ENCODE measurements at places on chromosomes 12 and 14.

GRCh38 chr14:91796617-91797347 is 64.9 kb upstream of the CATSPERB start:
- no peak for DNase-seq

GRCh38 chr12:94286583-94287244 is 138.3 kb downstream of the PLXNC1 start:
- no peak for DNase-seq

DNA sequence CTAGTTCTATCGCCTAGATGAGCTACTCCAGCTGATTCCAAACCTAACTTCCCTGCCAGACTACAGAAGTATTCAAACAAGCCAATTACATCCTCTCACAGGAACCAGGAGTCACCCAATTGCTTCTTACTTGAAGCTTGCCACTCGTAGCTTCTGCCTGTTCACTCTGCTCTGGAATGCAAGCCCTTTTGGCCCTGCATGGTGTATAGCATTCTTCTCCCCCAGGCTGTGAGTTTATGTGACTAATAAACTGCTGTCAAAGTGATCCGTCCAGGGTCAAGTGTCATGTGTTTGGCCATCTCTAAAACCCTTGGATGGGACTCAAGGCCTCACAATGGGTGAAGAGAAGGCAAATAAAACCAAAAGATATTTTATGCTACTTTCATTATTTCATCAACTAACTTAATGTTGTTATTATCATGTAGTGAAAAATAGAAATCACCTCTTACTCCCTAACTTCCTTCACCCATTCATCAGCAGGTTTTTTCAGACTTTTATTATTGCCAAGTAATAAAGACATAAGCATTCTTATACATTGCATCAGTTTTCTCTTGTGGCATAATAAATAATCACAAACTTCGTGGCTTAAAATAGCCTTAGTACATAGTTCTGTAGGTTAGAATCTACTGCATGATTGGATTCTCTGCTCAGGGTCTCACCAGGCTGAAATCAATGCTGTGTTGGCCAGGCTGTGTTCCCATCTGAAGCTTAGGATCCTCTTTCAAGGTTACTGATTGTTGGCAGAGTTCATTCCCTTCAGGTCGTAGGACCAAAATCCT is 1981.7 kb upstream of the FLRT2 start:
- DNase-seq, result no peak

DNA sequence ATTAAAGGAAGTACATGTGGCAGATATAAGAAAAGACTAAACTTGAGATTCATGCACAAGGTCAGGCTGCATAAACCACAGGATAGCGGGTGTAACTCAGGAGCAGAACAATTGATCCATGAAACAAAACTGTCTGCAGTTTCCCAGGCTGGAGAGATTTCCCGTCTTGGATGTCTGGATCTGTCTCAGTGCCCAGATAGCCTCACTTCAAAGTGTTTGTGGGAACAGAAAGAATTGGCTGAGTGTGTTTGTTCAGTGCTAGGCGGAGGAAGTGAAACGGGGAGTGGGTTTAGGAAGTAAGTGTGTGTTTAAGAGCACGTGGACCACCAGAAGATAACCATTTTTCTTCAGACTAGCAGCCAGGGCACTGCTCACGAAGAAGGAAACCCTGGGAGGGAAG is 1.4 kb upstream of the RNASE10 start:
- no peak for DNase-seq

GRCh38 chr14:105474483-105475268 is at the start of gene CRIP2:
TSS of gene CRIP2 (plus strand) at chr14:105474821. CDS start at chr14:105474863, 42 bp downstream.
- peak; percentile 84 for DNase-seq

- no peak for DNase-seq
These were observed 92.1 kb downstream of the ETV6 start for GRCh38 chr12:11741434-11742092.

GRCh38 chr14:24255931-24256711 is 6.9 kb downstream of the TGM1 start:
- DNase-seq, result no peak

- no peak for DNase-seq
These were observed 3.6 kb downstream of the SPRING1 start for GRCh38 chr12:116734156-116734768.

DNA sequence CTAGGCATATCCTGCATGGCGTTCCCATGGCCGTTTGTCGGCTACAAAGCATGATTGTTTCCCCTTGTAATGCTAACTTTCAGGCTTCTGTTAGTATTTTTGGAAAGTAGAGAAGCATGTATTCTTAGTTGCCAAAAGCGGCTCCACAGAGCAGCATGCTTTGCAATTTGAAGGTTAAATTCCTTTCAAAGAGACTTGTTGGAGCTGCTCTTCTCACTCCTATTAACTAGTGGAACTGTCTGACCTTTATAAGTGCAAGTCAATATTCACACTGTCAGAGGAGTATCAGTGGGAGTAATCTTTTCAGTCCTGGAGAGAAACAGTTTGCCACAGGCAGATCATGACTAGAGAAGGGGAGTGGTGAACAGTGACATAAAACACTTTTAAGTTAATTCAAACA is 656.1 kb upstream of the NOVA1 start:
- no peak for DNase-seq

- no peak for DNase-seq
These were observed 7.7 kb upstream of the PPTC7 start for GRCh38 chr12:110590806-110591326.

- no peak for DNase-seq
These were observed 225.1 kb downstream of the BCAT1 start for GRCh38 chr12:24723759-24724158.

Measured in HuH-7 (cell line).